Brain pericyte (primary cell): ENCODE measurements at places on chromosomes 13 and 19.

DNA sequence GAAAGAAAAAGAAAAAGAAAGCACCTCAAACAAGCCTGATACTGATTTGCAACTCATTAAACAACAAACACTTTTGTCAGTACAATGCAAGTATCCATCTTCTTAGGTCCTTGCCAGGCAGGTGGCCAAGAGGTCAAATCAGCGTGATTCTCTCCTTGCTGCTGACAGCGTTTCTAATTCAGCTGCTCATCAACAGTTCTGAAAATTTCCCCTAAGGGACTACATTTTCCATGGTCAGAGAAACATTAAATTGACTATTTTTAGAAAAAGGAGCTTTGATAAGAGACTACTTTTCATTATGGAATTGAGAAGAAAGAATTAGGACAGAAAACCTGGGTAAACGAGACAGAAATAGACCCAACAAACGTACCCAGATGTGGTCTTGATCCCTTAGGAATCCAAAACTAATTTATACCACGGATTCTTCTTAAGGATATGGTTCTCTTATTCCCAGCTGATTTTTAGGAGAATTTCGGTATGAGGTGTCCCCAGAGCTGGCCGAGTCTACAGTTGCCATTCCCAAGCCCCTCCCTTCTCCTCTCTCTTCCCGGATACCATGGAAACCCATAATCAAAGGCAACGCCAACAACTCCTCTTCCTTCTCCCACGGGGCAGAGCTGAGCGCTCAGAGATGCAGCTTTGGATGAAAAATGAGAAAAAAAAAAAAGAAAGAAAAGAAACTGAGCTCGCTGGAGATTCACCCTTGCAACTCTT is 29.5 kb upstream of the CEBPG start:
- no peak for DNase-seq

- DNase-seq, result no peak
These were observed 80.6 kb upstream of the ZNF98 start for GRCh38 chr19:22502766-22503165.

- no peak for DNase-seq
These were observed 11.3 kb upstream of the RNASEH2B start for GRCh38 chr13:50898338-50898737.

DNA sequence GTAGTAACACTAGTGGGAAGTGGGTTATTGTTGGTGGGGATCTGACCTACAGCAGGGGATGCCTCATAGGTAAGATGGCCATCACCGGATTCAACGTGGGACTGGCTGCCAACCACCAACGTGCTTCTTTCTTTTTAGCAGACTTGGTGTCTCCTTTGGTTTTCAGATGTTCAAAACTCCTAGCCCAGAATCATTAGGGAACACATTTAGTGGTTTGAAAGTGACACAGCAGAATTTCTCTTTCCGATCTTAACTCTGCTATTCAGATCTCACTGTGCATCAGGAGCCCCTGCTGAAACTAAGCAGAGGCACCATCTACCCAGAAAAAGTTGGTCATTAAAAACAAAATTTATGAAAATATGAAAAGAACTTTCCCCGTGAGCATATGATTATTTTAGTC is 36.7 kb upstream of the PCDH8 start:
- no peak for DNase-seq

DNA sequence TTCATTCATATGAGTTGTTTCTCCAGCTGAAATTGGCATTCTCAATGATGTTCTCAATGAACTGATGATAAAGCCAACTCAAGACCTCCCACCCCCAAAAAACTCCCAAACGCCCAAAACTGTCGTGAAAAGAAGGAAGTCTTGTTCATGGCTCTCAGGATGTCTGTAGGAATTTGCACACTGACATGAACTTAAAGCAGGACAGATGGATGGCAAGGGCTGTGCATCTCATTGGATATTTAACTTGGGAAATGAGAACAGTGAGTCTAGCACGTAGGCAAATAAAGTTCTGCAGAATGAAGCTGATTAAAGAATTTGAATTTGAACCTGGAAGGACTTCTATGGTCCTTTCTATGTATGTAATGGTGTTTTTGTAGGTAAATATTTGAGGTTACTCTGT is 305.7 kb downstream of the SHISA2 start:
- DNase-seq, result no peak

DNA sequence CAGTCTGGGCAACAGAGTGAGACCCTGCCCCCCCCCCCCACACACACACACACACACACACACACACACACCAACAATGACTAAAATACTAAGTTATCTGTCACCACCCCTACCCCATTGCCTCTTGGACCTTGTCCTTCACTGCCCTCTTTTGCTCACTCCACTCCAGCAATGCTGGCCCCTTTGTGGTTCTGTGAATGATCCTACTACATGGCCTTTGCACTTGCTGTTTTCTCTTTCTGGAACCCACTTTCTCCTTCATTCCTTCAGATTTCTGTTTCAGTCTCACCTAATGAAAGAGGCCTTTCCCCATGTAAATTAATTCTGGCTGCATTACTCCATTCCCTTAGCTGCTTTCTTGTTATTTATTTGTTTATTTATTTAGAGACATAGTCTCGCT is 2.5 kb upstream of the SAMD4B start:
- DNase-seq, result no peak

GRCh38 chr19:38979812-38980211 is 4.3 kb upstream of the FBXO17 start:
- no peak for DNase-seq

- DNase-seq, result peak; percentile 22
These were observed at the start of gene ZNF793 for GRCh38 chr19:37506387-37507166. TSS of gene ZNF793 (plus strand) at chr19:37506939. CDS start at chr19:37523440, 16,501 bp downstream.

GRCh38 chr13:113166266-113166665 is 7.8 kb downstream of the PROZ start:
- no peak for DNase-seq

DNA sequence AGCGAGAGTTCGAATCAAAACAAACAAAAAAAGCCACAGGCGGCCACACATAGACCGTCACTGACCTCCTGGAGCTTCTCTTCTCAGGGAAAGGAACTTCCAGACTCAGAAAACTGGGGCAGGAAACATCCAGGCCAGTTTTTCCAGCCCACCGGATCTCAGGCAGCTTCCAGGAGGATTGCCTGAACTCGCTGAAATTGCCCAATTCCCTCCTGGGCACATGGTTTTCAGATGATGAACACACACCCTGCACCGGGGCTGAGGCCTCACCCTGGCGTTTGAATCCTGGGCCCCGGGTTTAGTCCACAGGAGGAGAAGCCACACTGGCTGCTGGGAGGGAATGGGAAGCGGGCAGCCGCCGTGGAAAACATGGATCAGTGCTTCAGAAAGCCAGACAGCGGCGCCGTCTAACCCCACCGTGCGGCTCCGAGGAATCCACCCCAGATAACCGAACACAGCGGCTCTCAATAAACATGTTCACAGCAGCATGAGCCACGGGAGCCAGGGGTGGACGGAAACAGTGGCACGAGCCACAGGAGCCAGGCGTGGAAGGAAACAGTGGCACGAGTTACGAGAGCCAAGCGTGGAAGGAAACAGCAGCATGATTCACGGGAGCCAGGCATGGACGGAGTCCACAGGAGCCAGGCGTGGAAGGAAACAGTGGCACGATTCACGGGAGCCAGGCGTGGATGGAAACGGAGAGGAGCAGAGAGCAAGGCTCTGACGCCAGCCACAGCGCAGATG is 18.2 kb upstream of the PTBP1 start:
- peak; percentile 90 for DNase-seq

DNA sequence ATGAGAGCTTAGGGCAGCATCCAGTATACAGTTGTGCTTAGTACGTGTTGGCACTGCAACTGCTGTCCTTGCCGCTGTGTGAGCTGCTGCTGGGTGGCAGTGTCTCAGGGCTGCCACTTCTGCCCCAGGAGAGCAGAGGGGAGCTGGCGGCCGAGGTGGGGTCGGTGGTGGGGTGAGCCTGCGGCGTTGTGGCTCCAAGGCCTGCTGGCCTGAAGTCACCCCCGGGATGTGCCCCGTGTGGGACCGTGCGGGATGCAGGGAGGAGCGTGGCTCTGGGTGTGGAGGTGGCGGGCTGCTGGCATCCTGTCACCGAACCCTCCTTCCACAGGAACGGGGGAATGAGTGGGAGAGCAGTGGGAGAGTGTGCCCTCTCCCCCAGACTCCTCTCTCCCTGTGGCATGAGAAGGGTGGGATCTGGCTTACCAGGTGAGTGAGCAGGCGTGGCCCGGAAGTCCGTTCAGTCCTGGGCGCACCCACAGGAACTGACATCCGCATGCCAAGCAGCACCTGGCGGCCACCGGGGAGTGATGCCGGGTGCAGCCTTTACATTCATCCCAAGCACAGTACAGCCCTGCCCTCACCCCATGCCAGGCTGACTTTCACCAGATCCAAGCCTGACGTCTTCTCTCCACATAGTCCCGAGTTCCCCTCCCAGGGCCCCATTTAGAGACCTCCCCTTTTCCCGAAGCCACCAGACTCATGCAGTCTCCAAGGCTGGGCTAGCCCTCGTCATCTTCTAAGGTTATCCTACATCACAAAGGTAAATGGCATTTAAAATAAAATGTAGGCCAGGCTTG is 26.6 kb downstream of the MCF2L start:
- no peak for DNase-seq

DNA sequence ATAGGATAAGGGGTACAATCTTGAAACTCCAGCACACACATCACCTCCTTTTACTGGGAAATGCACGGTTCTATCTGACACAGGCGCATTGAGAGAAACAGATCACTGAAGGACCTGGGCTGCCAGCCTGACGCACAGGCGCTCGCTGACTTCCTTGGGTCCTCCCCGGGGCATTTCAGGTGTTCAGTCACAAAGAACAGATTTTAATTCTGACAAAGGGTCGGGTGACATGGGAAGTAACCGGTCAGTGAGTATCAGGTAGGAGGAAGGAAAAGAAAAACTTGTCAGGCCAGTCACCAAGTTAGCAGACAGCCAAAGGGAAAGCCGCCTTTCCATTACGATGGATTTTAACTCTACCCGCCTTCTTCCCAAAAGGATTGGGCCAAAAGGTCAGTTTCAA is 39.6 kb downstream of the INSR start:
- no peak for DNase-seq

GRCh38 chr19:48558018-48558684 is 6.2 kb downstream of the SULT2B1 start:
- DNase-seq, result no peak

DNA sequence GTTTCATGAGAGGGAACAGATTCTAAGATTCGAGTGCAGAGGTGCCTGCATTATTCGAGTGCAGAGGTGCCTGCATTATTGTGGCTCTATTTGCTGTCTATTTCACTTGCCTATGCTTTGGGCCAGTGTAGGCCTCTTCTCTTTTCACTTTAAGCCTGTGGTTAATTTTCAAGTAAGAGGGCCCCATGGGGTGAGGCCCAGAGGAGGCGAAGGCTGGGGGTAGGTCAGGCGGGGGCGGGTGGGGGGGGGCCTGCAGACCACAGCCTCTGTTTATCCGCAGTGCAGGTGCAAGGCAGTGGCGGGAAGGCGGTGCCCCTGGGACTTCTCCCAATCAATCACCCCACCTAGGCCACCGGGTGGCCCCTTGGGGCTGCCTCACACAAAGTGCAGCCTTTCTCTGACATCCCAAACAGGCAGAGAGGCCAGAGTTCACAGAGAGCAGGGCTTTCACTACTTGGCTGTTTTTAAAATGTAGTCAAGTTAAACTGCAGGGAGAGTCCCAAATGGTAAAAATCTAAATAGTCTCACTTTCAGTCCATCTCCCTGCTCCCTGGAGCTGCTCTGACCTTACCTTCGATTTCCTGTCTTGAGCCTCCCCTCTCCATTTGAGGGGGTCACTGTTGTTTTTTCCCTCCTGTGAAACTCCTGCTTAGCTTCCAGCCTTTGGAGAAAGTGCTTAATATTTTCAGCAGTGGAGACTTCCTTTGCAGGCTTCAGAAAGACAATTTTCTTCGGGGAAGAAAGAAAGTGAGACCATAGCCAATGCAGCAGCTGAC is 249.0 kb downstream of the DLEU7 start:
- DNase-seq, result peak; percentile 79
